ENCODE measurements at places on chromosomes 3 and 15.

GRCh38 chr3:161393803-161394202, 22.5 kb upstream of the SPTSSB start:
- no peak for DNase-seq

GRCh38 chr15:41554343-41554742, 4.7 kb upstream of the TYRO3 start:
- DNase-seq = no peak

- no peak for DNase-seq
Measured at GRCh38 chr15:73617913-73618312, 15.3 kb downstream of the NPTN start.

DNA sequence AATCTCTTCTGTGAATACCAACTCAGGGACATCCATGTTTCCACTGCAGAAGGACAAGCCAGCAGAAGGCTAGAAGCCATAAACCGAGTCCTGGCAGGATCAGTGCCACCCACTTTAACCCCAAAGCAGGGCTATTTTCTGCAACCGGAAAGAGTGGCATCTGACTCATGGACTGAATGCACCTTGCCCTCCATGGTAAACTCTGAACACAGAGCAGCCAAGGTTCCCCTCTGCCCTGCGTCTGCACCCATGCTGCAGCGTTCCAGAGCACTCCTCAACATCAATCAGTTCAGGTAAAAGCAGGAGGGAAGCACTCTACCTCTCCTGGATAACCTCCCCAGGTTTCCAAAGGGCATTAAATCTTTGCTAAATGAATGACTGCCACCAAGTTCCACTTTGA, 801 bp upstream of the NGRN start:
- no peak for DNase-seq

DNA sequence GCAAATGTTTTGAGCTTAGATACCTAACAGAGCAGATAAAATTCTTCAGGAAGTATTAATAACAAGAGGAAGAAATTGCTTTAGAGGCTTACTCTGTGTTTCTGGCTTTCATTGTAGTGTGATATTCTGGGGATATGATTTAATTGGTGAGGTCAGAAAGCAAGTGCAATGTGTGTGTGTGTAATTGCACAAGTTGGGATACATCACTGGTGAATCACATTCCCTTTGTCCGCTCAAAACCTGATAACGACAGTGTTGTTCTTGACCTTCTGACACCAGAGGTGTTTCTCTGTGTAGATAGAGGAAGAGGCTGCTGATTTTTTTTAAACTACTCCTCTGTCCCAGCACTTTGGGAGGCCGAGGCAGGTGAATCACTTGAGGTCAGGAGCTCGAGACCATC, 161.1 kb downstream of the CACNA2D3 start:
- no peak for DNase-seq

- no peak for DNase-seq
Measured at GRCh38 chr3:167095976-167096375, 284.1 kb downstream of the ZBBX start.

- DNase-seq = no peak
Measured at GRCh38 chr15:56207092-56207491, 36.6 kb downstream of the RFX7 start.

Measured in progenitor cell of endocrine pancreas (in vitro differentiated cells).